ENCODE measurements at places on chromosomes 5 and 9. TPM values are rescaled to one million over a fixed set of nuclear protein-coding genes. Genes with fewer than 3 reads are reported as not detected.

GRCh38 chr9:68771376-68771775, 66.3 kb downstream of the PIP5K1B start:
- DNase-seq = no peak

DNA sequence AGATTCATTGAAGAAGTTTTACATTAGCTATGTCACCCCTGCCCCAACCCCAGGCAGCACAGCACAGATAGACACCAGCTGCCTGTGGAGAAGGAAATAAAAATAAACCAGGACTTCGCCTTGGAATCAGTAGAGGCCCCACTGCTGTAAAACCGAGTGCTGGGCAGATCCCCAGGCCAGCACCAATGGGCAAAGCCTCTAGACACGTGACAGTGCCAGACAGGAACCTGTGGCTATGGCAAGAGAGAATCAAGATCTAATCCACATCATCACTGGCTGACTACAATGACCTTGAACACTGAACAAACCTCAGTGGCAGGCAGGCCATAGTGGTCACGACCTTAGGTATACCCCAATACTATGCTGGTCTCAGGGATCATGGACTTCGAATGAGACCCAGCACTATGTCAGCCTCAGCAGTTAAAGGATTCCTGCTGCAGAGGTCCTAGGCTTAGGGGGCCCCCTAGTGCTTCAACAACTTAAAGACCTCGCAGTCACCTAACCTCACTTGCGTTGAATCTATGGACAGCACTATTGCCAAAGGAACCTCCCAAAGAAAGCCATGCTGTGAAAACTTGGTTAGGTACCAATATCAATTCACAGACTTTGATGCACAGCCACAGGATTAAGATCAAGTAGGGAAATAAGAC, 2118.6 kb upstream of the C9orf72 start:
- DNase-seq = no peak

- DNase-seq = no peak
Observed at GRCh38 chr5:19172926-19173470, 815.0 kb downstream of the CDH18 start.

DNA sequence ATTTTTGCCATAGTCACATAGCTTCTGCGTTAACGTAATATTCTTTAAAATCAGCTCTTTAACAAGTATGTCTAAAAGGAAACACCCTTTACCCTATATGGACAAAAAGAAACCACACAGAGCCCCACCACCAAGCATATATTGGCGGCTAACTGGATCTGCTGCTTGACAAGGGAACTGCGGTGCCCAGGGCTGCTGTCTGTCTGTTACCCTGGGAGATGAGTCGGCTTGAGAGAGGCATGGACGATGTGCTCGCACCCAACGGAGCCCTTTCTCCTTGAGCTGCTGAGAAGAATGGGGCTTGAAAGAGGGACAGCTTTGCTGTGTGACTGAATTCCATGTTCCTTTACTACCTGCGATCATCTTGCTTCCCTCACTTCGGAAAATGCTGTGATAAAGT, 158.6 kb upstream of the SHB start:
- DNase-seq = no peak

DNA sequence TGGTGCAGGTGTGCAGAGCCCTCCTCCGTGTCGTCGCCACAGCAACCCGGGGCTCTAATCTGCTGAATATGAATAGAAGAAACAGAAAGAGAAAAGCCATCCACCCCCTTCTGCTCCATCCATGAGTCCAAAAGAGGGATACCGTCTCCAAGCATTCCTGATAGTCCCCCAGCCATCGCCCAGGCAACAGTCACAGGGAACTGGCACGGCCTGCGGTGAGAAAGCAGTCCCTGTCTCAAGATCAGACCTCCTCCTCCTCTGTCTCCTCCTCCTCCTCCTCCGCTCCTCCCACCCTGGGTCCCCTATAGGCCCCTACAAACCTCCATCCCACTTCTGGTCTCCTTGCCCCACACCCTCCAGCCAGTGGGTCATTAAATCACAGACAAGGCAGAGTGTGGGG, 308.1 kb upstream of the MPDZ start:
- DNase-seq = no peak

GRCh38 chr5:125894383-125894782, 528.8 kb upstream of the GRAMD2B start:
- no peak for DNase-seq

- no peak for DNase-seq
Observed at GRCh38 chr9:91429501-91429900, 5.9 kb upstream of the NFIL3 start.

DNA sequence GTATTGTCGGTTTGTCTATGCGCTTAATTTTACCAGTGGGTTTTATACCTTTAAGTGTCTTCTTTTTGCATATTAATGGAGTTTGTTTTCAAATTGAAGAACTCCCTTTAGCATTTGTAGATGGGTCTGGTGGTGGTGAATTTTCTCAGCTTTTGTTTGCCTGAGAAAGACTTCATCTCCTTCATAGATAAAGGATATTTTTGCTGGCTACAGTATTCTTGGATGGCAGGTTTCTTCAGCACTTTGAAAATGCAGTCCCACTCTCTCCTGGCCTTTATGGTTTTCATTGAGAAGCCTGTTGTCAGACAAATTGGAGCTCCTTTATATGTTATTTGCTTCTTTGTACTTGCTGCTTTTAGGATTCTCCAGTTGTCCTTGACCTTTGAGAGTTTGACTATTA, 142.1 kb downstream of the RAB3C start:
- no peak for DNase-seq

GRCh38 chr5:74943905-74944304, 77.7 kb upstream of the FAM169A start:
- peak; percentile 19 for DNase-seq

GRCh38 chr5:96404191-96404867, 28.7 kb downstream of the PCSK1 start:
- DNase-seq = no peak

- DNase-seq = no peak
Observed at GRCh38 chr5:110288766-110289511, 437.5 kb downstream of the TMEM232 start.

- DNase-seq = no peak
Observed at GRCh38 chr9:8256880-8257279, 457.3 kb upstream of the DMAC1 start.

GRCh38 chr9:123034881-123035510, 1.5 kb downstream of the GPR21 start:
- no peak for DNase-seq

DNA sequence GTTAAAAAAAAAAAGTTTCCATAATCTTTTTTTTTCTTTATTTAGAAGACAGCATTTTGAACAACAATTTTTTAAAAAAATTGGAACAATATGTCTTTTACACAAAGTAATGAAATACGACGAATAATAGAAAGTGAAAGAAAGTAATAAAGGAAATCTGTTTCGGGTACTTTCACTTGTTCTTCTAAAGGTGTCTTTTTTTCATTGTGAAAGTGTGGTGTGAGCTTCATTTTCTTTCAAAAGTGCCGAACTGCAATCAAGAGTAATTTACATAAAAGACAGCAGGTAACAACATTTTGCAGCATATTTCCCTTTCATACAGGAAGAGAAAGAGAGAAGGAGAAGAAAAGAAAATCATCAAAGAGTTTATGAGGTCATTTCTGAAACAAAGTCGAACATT, 159.7 kb upstream of the CDH12 start:
- DNase-seq = no peak

DNA sequence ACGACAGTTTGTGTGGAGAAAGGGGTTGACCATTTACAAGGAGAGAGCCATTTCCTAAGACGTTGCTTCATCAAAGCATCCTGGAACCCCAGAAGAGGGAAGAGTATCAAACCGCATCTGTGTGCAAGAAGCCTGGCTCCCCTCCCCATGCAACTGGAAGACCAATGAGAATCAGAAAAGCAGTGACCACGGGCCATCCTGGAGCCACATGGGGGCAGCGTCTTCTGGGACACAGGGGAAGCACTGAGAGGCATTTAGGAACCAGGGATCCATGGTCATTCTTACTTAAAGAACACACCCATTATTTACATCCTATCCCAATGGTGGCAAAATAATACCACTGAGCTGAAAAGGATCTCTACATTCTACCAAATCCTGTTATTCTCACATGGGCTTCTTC, 29.3 kb downstream of the SEMA5A start:
- no peak for DNase-seq

- DNase-seq = no peak
Observed at GRCh38 chr5:113169720-113170119, 193.1 kb downstream of the DCP2 start.

DNA sequence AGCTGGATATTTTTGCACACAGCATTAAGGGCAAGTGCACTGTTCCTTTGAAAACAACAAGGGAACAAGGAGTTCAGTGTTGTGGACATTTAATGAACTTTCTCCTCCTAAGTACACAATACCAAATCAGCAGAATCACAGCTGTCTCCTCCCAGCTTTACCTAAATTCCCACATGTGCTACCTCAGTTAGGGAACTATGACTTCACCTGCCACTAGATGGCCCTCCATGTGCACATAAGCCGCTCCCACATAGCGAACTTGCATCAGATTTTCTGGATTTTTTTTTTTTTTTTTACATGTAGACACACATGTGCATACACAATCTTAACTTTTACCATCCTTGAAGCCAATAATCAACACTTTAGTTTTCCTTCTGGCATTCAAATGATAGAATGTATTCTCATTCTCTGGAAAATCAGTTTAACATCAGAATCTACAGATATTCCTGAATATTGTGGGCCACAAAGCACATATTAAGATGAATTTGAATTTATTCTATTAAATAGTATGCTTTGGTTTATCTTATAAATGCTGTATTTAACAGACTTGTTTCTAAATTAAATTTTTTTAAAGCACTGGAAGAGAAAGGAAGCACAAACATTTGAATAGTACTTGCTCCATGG, 123.6 kb downstream of the PALM2AKAP2 start:
- peak; percentile 19 for DNase-seq

GRCh38 chr9:97475059-97475458, 26.4 kb upstream of the TMOD1 start:
- DNase-seq = no peak

DNA sequence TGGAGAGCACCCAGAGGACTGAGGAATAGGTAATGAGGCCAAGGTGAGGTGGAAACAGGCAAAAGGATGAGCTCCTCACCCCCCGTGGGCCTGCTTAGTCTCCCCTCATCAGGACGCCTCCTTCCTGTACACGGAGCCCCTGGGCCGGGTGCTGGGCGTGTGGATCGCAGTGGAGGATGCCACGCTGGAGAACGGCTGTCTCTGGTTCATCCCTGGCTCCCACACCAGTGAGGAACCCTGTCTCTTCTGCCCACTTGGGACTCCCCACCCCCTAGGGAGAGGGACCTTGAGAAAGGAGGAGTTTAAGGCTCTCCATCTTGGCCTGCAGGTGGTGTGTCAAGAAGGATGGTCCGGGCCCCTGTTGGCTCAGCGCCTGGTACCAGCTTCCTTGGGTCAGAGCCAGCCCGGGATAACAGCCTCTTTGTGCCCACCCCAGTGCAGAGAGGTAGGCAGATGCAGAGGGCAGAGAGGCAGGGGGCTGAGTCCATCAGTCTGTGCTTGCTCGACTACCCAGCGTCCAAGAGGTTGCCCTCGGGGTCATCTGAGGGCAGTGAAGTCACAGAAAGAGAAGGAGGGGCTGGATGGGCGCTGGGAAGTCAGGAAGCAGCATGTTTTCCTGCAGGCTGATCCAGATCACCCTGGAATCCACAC, 7.0 kb downstream of the DOLK start:
- DNase-seq = no peak

DNA sequence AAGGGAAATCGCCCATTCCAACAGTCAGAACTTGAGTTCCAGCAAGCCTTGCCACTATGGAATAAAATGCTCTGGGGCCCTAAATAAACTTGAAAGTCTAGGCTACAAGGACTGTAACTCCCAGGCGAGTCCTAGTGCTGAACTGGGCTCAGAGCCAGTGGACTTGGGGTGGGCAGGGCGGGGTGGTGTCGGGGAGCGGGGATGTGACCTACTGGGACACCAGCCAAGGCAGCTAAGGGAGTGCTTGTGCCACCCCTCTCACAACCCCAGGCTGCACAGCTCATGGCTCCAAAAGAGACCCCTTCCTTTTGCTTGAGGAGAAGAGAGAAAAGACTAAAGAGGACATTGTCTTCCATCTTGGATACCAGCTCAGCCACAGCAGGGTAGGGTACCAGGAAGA, 61.5 kb downstream of the MEIKIN start:
- no peak for DNase-seq

GRCh38 chr5:154844809-154845208, 5.6 kb downstream of the FAXDC2 start:
- no peak for DNase-seq

DNA sequence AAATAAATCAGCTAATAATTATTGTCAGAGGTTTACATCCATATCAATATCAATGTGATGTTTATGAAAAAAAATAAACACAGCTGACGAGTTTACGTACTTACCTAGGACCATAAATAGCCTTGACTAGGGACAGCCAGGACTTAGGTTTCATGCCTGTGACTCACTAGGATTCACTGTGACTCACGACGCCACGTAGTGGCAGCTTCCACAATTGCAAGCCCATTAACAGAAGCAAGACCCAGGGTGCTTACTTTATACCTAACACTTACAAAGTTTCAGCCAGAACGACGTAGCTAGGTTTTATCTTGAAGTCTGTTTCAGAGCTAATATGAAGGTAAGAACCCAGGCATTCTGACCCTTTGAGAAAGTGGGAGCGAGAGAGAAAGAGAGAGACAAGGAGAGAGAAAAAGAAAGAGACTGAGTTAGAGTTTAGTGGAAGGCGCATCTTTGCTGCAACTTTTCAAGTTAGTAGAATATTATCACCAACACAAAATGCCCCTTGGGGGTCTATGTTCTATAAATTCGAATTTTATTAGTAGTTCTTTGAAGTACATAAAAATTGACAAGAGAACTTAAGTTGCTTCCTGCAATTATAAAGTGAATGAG, 191.2 kb downstream of the GNA14 start:
- peak; percentile 59 for DNase-seq

GRCh38 chr9:78438211-78438610, 141.3 kb downstream of the PSAT1 start:
- no peak for DNase-seq

DNA sequence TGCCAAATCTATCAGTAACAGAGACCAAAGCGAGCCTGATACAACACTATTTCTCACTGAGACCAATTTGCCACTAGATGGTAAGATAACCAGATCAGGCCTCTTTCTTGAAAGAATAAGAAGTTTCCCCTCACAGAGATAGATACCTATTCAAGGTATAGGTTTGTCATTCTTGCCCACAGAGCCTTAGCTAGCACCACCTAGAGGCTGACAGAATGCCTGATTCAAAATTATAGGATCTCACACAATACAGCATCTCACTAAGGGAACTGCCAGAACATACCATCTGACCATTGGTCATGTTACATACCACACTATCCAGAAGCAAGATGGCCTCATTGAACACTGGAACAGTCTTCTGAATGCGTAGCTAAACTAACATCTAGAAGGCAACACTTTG, 166.6 kb upstream of the HCN1 start:
- no peak for DNase-seq

Gene CDKN2B-AS1
- 0.60 TPM for total RNA-seq

Gene RNF183
- total RNA-seq = not detected

Gene IFNA21
- total RNA-seq = not detected

Gene GPR151
- not detected for total RNA-seq

Gene SLC46A2
- total RNA-seq = not detected

Gene SLC25A51
- total RNA-seq = 32.5 TPM

Gene NOXA1
- total RNA-seq = 4.5 TPM

Gene PCDHB15
- total RNA-seq = not detected

Gene SLC31A1
- total RNA-seq = 4.4 TPM

Gene CDC20B
- not detected for total RNA-seq

Gene HINT1
- 272 TPM for total RNA-seq

Gene COL27A1
- 1.7 TPM for total RNA-seq

Gene PAPPA
- not detected for total RNA-seq

Gene LHX6
- total RNA-seq = 0.60 TPM

Gene BHMT2
- not detected for total RNA-seq

Measured in naive thymus-derived CD8-positive, alpha-beta T cell (primary cell).